Breast epithelium (tissue), 4 donors: ENCODE measurements at places on chromosomes 12 and 14. TPM values are rescaled to one million over a fixed set of nuclear protein-coding genes. Genes with fewer than 3 reads are reported as not detected.
A peak's percentile ranks its signal among the peaks of the same experiment; 100 is the strongest.

DNA sequence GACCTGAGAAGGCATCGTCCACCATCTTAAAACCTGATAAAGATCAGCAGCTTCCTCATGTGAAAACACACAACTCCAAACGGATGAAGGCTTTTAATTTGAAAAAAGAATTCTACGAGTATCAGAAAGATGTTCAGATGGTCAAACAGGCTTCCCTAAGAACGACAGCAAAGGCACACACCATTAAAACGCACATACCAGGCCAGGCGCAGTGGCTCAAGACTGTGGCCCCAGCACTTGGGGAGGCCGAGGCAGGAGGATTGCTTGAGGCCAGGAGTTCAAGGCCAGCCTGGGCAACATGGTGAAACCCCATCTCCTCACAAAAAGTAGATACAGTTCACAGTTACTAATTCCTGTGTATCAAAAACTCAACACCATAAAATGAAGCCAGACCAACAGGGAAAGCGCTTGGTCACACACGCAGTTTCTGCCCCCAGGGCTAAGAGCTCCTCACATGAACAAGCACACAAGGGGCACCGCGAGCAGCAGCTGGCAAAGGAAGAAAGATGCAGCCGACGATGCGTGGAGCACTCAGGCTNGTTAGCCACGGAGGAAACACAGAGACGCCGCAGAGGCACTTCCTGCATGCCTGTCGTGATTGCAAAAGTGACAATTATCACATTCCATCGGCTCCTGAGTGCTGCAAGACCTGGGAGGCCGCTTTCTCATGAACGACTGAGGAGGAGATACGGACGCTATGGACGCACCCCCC, 78.0 kb downstream of the NOC4L start:
- peak; percentile 22 for DNase-seq

DNA sequence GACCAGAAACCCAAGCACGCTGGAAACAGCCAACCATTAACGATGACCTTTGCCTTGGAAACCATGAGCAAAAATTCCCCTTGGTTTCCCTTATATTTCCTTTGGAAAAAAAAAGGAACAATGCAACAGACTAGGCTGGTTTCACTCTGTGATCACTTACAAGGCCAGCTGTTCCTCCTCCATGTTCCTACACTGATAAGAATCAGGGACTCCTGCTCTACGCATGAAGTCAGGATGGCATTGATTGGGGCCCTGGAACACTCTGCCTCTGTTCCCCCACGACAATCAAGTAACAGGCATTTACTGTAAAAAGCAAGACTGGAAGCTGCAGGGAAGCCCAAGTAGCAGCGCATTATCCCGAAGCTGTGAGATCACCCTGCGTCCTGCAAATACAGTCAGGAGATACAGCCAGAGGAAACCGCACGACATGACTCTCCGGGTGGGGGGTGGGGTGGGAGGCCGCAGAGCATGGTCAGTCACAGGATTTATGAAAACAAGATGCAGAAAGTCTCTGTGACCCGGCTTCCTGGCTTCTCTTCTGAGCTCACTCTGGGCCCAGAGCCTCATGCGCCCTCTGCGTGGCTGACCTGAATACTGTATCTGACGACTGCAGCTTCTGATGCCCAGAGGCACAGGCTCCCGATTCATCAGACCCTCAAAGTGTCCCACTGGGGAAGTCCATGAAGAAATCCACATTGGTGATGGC, 31.1 kb downstream of the SSH1 start:
- no peak for DNase-seq

DNA sequence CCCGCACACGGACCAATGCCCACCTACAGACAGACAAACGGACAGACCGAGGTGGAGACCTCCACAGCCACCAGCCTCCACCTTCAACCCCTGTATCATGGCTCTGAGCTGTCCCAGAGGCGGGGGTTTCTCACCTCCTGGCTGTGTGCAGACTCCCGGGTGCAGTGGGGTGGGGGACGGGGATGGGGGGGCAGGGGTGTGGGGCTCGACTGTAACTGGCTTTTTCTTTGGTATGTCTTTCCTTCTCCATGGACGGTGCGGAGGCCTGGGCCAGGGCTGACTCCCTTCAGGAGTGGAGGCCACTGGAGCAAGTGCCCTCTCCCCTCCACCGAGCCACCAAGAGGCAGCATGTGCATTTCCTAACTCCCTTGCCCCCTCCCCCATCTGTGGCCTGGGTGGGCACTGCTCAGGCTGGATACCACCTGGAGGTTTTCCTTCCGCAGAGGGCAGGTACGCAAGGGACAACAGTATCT, 122.6 kb downstream of the ESRRB start:
- DNase-seq, result no peak

GRCh38 chr14:22602862-22603261, 4.8 kb downstream of the ABHD4 start:
- DNase-seq, result no peak

DNA sequence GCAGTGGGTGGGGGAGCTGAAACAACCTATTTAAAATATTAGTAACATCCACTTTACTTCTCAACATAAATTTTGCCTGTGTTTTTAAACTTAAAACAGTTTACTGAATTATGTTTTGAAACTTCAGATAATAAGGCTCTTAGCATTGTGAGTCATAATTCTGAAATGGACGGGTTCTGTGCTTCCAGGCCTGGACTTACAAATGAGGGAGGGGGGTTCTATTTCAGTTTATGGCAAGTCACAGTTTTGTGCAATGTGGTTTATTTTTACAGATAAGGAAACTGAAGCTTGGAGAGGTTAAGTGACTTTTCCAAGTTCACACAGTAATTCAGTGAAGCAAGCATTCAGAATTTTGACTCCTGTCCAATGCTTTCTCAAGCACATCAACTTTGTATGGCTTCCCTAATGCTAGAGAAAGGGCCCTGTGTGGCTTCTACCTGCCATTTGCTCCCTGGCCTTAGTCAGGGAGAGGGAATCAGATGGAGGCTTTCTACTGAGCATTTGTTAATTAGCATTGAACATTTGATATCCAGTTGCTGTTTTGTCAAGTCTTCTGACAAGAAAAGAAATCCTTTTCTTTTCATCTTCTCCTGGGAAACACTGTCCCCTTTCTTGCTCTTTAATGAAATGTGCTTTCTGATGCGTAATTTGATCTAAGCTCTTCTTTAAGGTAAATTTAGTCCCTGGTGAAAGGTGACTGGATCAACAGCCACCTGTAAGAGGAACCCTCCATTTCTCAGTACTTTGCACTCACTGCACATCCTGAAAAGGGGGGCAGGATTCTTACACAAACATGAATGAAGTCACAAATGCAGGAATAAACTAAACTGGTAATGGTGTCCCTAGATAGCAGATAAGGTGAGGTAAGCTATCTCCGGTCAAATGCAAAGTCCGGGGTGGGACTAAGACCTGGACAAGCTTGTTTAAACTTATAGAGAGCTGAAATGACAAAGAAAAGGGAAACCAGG, 2.5 kb upstream of the SALL2 start:
- DNase-seq, result no peak

DNA sequence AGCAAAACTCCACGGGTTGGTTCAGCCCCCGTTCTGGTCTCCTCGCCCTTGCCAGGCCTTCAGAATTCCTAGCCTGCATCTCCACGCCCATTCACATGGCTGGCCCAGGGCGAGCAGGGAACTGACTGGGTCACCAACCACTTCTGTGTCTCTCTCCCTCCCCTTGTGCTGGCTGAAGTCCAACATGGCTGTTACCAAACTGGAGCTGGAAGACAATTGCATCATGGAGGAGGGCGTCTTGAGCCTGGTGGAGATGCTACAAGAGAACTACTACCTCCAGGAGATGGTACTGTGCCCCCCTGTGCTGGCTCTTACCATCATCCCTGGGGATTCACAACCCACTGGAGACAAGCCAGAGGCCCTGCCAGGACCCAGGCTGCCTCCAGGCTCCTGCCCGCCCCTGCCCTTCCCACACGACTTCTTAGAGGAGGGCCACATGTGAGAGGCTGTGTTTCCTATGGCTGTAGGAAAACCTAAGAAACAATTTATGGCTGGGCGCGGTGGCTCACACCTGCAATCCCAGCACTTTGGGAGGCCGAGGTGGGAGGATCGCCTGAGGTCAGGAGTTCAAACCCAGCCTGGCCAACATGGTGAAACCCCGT, 9.9 kb downstream of the LRRC74A start:
- peak; percentile 47 for DNase-seq

DNA sequence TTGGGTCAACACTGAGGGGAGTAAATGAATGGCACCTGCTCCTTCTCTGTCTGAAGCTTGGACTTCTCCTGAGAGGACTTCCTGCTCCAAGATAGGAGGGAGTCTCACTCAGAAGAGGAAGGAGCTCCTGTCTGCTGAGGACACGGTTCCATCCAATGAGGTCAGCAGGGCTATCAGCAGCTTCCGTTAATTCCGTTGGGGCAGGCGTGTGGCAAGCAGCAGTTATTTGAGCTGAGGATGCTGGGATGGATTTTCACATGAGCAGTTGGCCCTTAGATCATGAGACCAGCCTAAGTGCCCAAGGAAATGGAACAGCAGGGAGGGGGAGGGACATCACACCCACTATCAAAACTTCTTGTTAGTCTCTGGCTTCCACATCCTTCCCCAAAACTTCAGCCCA, 159.0 kb upstream of the PZP start:
- no peak for DNase-seq

- no peak for DNase-seq
Observed at GRCh38 chr14:64293976-64294671, at the start of gene ESR2. Gene ESR2, minus strand, starts transcription at chr14:64294371. Its CDS starts 11,386 bp downstream, at chr14:64282985.

- no peak for DNase-seq
Observed at GRCh38 chr12:2190085-2190484, 137.3 kb downstream of the CACNA1C start.

The SLC6A12 gene
- 0.33 TPM for total RNA-seq

The AJUBA gene
- 3.2 TPM for total RNA-seq

The AMDHD1 gene
- 2.8 TPM for total RNA-seq

The TAS2R14 gene
- 3.7 TPM for total RNA-seq

The WDHD1 gene
- total RNA-seq, result 3.5 TPM

The KRT75 gene
- not detected for total RNA-seq

DNA sequence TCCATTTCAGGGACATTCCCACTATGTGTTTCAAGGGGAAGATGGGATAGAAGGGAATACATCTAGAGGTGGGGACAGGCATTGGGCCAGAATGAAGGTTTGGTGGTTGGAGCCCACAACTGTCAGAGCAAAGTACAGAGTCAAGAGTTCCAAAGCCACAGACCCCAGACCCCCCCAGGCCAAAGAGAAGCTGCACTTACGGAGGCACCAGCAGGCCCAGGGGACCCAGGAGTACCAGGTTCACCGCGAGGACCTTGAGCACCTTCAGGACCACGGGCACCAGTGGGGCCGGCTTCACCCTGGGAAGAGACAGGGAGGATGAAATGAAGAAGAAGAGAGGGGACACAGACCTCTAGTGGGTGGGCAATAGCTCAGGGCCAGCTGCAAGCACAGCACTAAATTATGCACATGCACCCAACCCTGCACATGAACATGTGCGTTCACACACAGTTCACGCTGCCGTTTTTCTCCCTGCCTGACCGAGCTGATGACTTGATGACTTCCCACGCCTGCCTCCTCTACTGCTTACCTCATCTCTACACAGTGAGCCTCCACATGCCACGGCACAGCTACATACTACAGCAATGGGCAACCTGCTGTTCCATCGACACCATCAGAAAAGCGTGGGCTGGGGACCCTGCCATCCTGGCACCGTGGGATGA, 16.7 kb downstream of the COL2A1 start:
- DNase-seq, result peak; percentile 35

- DNase-seq, result no peak
Observed at GRCh38 chr12:109892748-109893147, 7.3 kb upstream of the TCHP start.

- peak; percentile 67 for DNase-seq
Observed at GRCh38 chr12:123457980-123458779, at the start of gene SNRNP35. Gene SNRNP35, plus strand, starts transcription at chr12:123458139. Its CDS starts 7,402 bp downstream, at chr12:123465541.

DNA sequence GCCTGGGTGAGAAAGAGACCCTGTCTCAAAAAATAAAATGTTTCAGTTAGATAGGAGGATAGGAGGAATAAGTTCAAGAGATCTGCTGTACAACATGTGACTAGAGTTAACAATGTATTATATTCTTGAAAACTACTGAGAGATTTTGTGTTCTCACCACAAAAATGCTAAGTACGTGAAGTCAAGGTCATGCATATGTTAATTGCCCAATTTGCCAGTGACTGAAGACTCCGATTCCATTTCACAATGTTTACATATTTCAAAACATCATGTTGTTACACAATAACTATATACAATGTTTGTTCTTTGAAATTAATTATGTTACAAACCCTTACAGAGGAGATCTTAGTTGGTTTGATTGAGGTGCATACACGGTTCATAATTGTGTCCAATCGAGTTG, 52.1 kb downstream of the SLC15A4 start:
- no peak for DNase-seq

DNA sequence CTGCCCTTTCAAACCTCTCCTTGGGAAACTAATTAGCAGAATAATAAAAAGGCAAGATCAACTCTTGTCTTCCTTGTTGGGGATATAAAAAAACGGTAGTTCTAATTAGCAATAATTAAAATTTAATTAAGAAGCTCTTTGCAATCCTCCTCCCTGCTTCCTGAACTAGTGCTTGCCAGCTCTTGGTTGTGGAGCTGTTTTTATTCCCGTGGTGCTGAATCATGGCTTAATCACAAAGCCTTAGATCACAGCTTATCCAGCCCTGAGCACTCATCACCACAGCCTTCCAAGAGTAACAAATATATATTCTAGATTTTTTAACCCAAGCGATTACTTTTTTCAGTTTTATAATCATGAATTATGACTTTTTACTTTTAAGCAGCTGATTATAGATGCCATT, 63.2 kb upstream of the INSM2 start:
- no peak for DNase-seq

GRCh38 chr14:60348211-60348610, 99.2 kb downstream of the PPM1A start:
- DNase-seq, result no peak

The PLBD1 gene
- 12.1 TPM for total RNA-seq

DNA sequence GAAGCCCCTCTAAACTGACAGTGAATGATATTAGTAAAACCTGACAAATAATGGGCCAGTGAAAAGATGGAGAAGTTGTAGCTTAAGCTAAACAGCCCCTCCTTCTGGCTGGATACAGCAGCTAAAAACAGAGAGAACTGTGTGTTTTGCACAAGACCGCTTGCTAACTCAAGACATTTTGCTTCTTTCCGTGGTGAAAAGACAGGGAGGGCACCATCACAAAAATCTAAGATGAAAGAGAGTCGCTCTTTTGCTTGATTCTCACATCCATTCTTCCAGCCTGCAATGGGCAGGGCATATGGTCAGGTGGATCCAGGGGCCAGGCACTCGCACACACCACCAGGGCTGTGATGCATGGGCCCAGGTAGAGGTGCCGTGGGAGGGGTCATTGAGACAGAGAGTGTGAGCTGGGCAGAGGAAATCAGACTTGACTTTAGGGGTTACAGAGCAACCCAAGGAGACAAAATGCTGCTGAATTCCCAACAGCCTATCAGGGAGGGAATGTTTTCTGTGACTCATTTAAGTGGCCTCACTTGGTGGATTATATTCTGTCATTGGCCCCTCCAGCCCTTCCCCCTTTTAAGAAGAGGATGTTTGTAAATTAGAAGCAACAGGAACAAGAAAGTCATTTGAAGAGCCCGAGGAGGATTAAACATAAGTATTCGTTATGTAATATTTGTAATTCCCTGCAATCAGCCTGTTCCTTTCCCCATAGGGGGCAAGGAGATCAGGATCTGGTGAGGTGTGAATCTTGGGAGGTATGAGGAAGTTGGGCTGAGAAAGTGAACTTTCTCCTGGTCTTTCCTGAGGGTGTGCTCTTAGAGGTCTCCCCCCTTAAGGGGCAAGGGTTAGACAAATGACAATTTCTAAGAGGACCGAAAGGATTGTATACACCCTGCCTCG, 12.3 kb downstream of the EMP1 start:
- no peak for DNase-seq

GRCh38 chr12:110998165-110998564, 77.8 kb upstream of the MYL2 start:
- DNase-seq, result no peak
